ENCODE measurements at places on chromosomes 1 and 21.

GRCh38 chr21:34967509-34968289 is 81.4 kb downstream of the RUNX1 start:
- no peak for DNase-seq

DNA sequence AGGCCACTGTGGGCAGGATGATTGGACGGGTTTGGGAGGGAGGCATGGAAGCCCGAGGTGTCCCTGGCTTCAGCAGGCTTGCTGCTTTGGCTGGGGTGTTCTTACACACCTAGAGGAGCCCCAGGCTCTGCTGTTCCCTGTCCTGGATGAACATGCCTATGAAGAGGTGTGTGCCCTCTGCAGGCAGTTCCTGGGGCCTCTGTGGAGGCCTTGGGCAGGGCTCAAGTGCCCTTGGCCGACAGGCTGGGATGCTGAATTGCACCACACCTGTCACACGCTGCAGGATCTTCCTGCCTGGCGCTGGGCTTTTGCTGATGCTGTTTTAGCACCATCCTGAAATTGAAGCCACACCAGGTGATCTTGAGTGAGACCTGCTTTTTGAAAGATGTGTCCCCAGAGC is 415.0 kb upstream of the VAMP3 start:
- no peak for DNase-seq

DNA sequence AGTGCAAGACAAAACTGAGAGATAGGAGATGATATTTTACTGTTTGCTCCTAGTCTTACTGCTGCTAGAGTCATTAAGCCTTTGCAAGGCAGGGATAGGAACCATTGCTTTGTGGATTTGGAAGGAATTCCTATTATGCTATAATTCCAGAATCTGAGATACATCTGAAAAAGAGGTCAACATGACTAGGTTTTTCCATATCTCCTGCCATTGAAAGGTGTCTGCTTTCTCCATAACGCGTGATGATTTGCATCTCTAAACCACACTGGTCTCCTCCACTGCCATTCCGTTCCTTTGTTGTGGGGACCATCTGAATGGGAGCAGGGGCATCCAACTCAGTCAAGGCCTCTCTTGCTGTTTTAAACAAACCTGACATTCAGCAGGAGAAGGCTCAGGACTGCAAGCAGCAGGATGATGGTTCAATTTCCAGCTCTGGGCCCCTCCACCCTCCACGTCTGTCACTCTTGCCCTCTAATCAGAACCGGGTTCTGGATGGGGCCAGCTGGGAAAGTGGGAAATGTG is 45.2 kb downstream of the PLPP3 start:
- no peak for DNase-seq

- peak; percentile 25 for DNase-seq
Observed at GRCh38 chr1:62493656-62494055, 56.8 kb downstream of the USP1 start.

- DNase-seq = no peak
Observed at GRCh38 chr1:99606306-99606705, 39.6 kb upstream of the PALMD start.

GRCh38 chr1:22450351-22451021 is 1.2 kb upstream of the ZBTB40 start:
- DNase-seq = no peak

- DNase-seq = peak; percentile 95
Observed at GRCh38 chr1:185654199-185654951, 79.8 kb upstream of the HMCN1 start.
